ENCODE measurements at places on chromosomes 16 and 17.

GRCh38 chr16:13098536-13098935, 197.1 kb downstream of the SHISA9 start:
- H3K4me1 ChIP-seq = no peaks in the 10 kb centered on the region
- H3K4me3 ChIP-seq = no peak overlapping the region
- DNase-seq = no peak
- H3K36me3 ChIP-seq = no peaks in the 10 kb centered on the region
- no peak overlapping the region for H3K27ac ChIP-seq

DNA sequence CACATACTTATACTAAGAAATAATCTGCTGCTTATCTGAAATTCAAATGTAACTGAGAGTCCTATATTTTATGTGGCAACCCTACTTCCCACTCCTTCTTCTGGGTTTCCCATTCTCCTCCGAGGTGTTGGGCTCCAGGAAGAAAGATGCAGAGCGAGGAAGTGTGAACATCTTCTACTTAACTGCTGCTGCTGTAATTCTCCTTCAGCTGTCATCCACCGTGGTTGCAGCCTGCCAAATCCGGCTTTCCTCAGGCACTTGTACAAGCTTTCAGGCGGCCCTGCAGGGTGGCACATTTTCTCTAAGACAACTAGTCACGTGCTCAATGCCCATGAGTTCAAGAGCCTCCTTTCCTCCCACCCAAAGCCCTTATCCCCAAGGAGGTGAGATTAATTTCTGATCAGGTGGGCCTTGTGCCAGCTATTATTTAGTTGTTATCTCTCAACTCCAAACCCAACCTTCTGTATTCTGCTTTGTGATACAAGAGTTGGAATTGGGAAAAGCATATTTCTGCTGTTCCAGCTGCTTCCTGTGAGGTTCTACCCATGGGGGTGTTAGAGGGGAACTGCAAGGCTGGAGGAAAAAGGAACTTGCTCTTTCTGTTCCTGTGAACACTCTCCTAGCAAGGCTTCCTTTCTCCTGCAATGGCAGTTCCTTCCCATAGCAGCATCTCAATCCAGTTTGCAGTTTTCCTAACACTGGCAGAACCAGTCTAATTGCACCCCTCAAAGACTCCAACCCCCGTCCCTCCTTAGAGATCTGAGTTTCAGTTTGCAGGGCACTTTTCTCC, 67.6 kb upstream of the RBBP6 start:
- no peak overlapping the region for H3K4me3 ChIP-seq
- no peaks in the 10 kb centered on the region for H3K36me3 ChIP-seq
- H3K27me3 ChIP-seq = peaks cover 75% of the 10 kb centered on the region
- H3K4me1 ChIP-seq = no peaks in the 10 kb centered on the region
- DNase-seq = no peak

DNA sequence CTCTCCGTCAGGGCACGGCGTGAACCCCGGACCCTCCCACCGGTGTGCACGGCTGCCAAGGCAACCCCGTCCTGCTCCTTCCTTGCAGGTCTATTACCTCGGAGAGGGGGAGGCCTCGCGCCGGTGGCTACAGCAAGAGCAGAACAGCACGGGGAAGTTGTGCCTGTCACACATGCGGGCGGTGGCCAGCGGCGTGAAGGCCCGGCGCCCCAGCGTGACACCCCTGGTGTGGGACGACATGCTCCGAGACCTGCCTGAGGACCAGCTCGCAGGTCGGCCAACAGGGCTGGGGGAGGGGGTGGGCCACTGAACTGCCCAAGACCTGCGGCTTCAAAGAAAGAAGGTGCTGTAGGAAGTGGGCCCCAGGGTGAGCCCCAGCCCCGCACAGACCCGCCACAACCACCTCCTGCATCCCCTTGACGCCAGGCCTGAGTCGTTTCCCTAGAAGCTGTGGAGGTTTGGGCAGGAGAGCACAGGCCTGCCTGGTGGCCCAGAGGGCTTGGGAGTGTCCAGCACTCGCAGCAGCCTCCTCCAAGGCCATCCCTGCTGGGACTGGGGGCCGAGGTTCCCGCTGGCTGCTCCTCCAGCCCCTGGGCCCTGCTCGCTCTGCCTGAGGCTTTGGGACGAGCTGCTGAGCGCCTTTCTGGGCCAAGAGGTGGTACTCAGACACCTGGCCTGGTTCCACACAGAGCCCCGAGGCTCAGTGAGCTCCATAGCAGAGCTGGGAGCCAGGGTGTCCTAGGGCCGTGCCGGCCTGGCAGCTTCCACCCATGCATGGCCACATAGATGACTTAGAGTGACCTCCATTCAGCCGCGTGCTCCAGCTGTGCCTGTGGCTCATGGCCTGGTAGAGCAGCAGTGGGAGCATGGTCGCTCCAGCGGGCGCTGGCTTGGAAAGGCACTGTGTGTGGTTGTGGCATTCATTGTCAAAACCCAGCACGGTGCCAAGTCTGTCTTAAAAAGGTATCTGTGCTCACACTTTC, 14.7 kb downstream of the CYBC1 start:
- no peak overlapping the region for H3K4me3 ChIP-seq
- no peak overlapping the region for H3K27ac ChIP-seq
- H3K27me3 ChIP-seq = no peaks in the 10 kb centered on the region
- no peak for DNase-seq

- peaks cover 13% of the 10 kb centered on the region for H3K4me1 ChIP-seq
- no peaks in the 10 kb centered on the region for H3K27me3 ChIP-seq
- H3K27ac ChIP-seq = no peak overlapping the region
- DNase-seq = no peak
Measured at GRCh38 chr16:27310576-27311447, 3.0 kb upstream of the IL4R start.

DNA sequence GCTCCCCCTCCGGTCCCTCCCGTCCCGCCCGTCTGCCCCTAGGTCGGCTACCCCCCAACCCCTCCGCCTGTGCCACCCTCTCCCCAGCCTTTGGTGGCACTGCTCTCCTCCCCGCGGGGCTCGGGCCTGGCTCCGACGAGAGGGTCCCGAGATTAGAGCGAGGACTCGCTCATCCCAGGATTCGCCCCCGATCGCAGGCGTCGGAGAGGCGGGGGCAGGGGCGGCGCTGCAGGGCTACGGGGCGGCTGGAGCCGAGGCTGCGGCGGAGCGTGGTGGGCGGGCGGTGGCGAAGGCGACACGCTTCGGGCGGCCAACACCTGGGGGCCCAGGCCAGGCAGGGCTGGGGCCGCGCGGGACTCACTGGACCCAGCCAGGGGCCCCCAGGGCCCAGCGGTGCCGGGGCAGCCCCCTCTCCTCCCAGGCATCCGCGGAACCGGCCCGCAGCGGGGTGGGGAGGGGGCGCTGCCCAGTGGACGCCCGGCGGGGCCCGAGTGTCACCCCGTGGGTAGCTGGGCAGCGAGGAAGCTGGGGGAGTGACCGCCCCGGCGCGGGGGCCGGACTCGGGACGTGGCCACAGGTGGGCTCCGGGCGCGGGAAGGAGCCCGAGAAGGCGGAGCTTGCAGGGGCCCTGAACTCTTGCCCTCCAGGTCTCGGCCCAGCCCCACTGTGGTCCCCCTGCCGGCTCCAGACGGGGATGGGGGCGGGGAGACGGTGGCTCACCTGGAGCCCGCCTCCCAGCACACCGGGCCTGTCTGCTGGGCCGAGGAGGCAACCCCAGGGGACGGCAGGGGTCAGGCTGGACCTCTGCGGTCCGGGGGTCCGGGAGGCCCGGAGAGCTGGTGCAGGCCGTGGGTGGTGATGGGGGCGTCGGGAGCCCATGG, 1.5 kb downstream of the MGAT5B start:
- DNase-seq = no peak
- H3K4me1 ChIP-seq = peaks cover 5% of the 10 kb centered on the region

- H3K4me1 ChIP-seq = no peaks in the 10 kb centered on the region
- no peak for DNase-seq
- H3K27ac ChIP-seq = no peak overlapping the region
- peaks cover 30% of the 10 kb centered on the region for H3K27me3 ChIP-seq
- no peak overlapping the region for H3K4me3 ChIP-seq
Measured at GRCh38 chr17:9179602-9180001, 158.3 kb downstream of the NTN1 start.

GRCh38 chr16:1614456-1615102, 2.4 kb downstream of the CRAMP1 start:
- peaks cover 43% of the 10 kb centered on the region for H3K36me3 ChIP-seq
- H3K4me3 ChIP-seq = peak overlapping the region; percentile 75
- peaks cover 10% of the 10 kb centered on the region for H3K27me3 ChIP-seq
- peaks cover 26% of the 10 kb centered on the region for H3K4me1 ChIP-seq
- H3K27ac ChIP-seq = no peak overlapping the region

DNA sequence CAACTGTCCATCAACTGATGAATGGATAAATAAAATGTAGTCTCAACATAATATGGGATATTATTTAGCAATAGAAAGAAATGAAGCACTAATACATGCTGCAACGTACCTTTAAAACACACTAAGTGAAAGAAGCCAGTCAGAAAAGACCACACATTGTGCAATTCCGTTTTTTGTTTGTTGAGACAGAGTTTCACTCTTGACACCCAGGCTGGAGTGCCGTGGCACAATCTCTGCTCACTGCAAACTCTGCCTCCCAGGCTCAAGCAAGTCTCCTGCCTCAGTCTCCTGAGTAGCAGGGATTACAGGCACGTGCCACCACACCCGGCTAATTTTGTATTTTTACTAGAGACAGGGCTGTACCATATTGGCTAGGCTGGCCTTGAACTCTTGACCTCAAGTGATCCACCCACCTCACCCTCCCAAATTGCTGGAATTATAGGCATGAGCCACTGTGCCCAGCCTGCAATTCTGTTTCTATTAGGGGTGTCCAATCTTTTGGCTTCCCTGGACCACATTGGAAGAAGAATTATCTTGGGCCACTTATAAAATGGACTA, 40.1 kb downstream of the SCNN1B start:
- peaks cover 16% of the 10 kb centered on the region for H3K27me3 ChIP-seq
- H3K4me3 ChIP-seq = no peak overlapping the region
- no peaks in the 10 kb centered on the region for H3K36me3 ChIP-seq
- H3K4me1 ChIP-seq = no peaks in the 10 kb centered on the region

- peaks cover 13% of the 10 kb centered on the region for H3K4me1 ChIP-seq
- no peak overlapping the region for H3K4me3 ChIP-seq
- peaks cover 31% of the 10 kb centered on the region for H3K36me3 ChIP-seq
- no peak for DNase-seq
- no peaks in the 10 kb centered on the region for H3K27me3 ChIP-seq
Measured at GRCh38 chr17:63639125-63639524, 16.9 kb downstream of the MAP3K3 start.

DNA sequence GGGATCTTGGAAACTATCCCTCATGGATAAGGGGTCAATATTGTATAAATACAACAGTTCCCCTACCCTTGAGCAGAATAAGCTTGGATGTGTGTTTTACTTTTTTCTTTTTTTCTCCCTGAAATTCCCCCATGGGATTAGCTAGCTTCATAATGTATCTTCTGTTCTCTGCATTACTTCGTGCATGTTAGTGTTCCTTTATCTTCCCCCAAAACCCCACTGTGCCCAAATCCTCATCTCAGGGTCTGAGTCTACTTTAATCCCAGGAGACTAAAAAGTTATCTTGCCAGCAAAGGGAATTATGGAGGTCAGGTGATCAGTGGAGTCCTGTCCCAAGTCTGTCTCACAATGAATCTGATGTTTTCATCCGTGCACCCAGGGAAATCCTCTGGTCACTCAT, 217.5 kb upstream of the CNTNAP4 start:
- no peaks in the 10 kb centered on the region for H3K36me3 ChIP-seq
- no peaks in the 10 kb centered on the region for H3K27me3 ChIP-seq
- no peak for DNase-seq
- no peak overlapping the region for H3K27ac ChIP-seq

GRCh38 chr16:77157346-77158058, 33.5 kb upstream of the MON1B start:
- H3K27me3 ChIP-seq = peaks cover 70% of the 10 kb centered on the region
- H3K36me3 ChIP-seq = peaks cover 3% of the 10 kb centered on the region
- DNase-seq = no peak

DNA sequence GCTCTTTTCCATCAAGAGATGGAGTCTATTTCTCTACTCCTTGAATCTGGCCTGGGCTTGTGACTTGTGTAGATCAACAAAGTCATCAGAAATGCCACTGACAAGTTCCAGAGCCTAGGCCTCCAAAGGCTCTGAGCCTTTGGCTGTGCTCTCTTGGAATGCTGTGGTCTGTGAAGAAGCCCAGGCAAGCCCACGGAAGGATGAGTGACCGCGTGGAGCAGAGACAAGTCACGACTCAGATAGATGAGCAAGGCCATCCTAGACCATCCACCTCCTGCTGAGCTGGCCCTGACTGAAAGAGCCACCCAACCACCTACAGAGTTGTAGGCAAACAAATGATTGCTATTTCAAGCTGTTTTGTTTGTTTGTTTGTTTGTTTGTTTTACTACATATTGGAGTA, 11.6 kb upstream of the ICAM2 start:
- H3K4me3 ChIP-seq = no peak overlapping the region
- H3K36me3 ChIP-seq = peaks cover 10% of the 10 kb centered on the region
- DNase-seq = no peak
- H3K4me1 ChIP-seq = peaks cover 8% of the 10 kb centered on the region

Data from effector memory CD8-positive, alpha-beta T cell (primary cell).